ENCODE measurements at places on chromosomes 4 and X. TPM values are rescaled to one million over a fixed set of nuclear protein-coding genes. Genes with fewer than 3 reads are reported as not detected.

MTMR8 gene
- total RNA-seq, result 0.59 TPM

SHROOM3 gene
- total RNA-seq, result 1.6 TPM

XPNPEP2 gene
- total RNA-seq, result 0.59 TPM

ANOS1 gene
- total RNA-seq, result not detected

TCEAL7 gene
- total RNA-seq, result 26.2 TPM

DAPP1 gene
- total RNA-seq, result not detected

CFI gene
- 0.73 TPM for total RNA-seq

Measured in subcutaneous preadipocyte (primary cell).